ENCODE measurements at places on chromosomes 6 and 20.
A peak's percentile ranks its signal among the peaks of the same experiment; 100 is the strongest.

- no peak for DNase-seq
Observed at GRCh38 chr6:17115251-17116116, 13.6 kb downstream of the STMND1 start.

DNA sequence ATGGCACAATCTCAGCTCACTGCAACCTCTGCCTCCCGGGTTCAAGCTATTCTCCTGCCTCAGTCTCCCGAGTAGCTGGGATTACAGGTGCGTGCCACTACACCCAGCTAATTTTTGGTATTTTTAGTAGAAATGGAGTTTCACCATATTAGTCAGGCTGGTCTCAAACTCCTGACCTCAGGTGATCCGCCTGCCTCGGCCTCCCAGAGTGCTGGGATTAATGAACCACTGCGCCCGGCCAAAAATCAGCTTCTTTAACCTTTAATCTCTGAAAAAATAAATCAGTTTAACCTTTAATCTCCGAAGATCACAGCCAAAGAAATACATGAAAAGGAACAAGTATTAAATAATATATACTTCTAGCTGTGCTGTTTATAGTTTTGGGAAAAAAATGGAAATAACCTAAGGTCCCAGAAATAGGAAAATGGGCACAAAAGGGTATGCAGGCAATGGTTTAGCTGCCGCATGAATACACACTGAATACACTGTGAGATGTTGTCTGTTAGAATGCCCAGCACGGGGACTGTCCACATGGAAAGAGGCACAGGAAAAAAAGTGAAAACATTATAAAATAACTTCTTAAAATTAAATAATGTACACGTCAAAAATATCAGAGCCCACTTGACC, 1.6 kb downstream of the NQO2 start:
- DNase-seq, result no peak

DNA sequence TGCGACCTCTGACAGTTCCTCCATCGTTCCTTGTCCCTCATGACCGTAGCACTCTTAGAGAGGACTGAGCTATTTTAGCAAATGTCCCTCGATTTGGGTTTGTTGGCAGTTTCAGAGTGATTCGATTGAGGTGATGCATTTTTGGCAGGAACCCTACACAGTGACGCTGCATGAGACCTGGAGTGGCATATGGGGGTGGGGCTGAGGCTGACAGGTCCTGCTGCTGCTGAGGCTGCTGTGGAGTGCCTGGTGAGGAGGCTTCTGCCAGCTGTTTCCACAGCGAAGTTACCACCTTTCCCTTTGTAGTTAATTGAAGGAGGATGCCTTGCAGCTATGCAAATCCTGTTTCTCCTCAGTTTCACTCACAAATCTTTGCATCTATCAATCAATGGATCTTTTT, 19.8 kb downstream of the PXDC1 start:
- no peak for DNase-seq

DNA sequence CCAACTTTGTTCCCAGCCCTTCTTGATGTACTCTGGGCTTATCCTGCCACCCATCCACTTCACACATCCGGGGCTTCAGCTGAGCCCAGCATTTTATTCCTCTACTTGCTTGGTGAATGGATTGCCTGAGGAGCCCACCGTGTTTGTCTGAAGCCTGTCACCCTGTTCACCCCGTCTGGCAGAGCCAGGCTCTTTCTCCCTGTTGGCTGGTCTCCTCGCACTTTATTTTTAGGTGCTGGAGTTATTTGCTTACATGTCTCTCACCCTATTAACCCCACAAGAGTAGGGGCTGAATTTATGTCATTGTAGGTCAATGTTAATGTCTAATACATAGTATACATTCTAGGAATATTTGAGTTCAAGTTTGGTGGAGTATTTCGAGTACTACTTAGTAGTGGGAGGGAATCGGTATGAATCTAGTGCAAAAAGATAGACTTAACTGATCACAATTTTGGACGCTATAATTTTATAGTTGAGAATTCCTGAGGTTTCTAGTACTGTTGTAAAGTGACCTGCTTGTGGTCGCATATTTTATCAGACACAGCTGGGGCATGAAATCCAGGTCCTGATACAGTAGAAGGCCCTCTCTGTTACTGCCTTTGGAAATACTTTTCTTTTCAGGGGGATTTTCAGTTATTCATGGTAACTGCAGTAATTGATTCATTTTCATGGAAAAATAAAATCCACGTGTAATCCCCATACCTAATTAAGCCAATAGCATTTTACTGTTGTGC, 10.8 kb downstream of the JARID2 start:
- no peak for DNase-seq

DNA sequence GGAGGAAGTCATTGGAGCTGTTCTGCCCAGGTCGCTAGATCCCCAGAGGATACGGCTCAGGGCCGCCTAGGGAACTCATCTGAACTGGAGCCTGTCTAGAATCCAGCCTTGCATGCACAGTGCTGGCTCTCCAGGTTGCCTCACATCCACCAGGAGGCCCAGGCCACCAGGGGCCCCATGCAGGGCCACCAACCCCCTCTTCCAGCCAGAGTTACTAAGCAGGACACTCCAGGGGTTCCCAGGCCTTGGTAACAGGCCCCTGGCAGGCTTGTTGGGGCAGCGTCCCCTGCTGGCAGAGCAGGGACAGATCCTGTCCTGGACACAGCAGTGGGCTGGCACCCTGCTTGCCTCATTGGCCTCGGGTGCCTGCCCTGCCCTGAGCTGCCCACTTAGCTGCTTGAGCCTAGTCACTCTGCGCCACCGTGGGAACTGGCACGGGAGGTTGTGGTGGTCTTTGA, 35.3 kb downstream of the EFCAB8 start:
- DNase-seq, result peak; percentile 60

Measured in ecto neural progenitor cell (in vitro differentiated cells).